ENCODE measurements at places on chromosomes 11 and 22.

GRCh38 chr11:110433393-110434333 lies 3.9 kb downstream of the FDX1 start:
- no peak for DNase-seq

DNA sequence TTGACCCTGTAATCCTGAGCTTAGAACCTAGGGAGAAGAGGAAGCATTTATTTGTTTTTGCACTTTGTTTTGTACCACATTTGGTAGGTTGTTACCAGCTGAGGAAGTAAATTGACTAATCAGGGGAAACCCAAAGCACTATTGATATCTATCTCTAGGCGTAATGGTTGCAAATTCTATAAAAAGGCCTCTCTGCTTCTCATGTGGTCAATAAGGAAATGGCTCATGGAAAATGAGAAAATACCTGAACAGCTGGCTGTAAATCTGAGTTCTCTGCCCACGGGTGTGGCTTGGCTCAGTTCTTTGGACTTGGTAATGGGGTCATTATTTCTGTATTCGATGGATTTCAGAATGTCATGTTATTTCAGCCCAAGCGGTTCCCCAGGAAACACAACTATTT lies 42.4 kb downstream of the BARX2 start:
- no peak for DNase-seq

- DNase-seq = no peak
Measured at GRCh38 chr11:110493346-110493745, 63.6 kb downstream of the FDX1 start.

DNA sequence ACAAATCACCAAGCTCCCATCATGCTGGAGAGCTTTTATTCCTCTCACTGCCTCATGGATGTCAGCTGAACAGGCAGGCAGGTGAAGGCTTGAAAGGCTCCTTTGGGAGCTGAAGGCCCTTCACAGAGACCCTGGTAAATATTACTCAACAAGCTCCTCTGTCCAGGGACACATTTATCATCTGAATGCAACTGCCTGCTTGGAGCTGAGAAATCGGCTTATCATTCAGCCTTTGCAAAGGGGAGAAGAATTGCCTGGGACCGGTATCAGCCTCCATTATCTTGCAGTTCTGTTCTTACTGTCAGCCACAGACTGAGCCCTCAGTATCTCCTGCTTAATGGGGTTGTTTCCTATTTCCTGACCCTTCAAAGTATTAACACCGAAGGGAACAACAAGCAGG lies 113.8 kb upstream of the PITPNB start:
- no peak for DNase-seq
